Right forelimb (tissue), 1 donor: ENCODE measurements at places on chromosomes 7 and 10.

- peak; percentile 51 for DNase-seq
These were observed 9.5 kb downstream of the SEPHS1 start for GRCh38 chr10:13338390-13339110.

DNA sequence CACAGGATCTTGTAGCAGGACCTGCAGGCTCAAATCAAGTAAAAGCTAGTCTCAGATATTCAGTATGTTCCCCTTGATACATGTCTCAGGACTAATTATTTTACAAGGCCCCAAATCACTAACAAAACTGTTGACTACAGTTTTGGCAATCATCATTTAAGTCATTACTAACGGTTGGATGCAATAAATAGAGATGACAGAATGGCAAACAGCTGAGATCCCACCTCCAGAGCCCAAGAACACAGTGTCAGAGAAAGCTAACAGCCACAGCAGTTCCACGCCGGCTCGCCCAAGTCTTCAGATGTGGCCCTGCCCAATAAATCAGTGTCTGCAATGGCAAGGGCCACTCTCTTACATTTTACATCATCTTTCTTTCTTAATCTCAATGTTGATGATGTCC is 87.6 kb downstream of the CTBP2 start:
- DNase-seq, result no peak

- DNase-seq, result peak; percentile 73
These were observed 2.8 kb downstream of the SP8 start for GRCh38 chr7:20783700-20784387.

- DNase-seq, result peak; percentile 82
These were observed 126.0 kb downstream of the SKIDA1 start for GRCh38 chr10:21399392-21400035.

GRCh38 chr10:132585732-132586722 is 48.4 kb downstream of the INPP5A start:
- no peak for DNase-seq

- no peak for DNase-seq
These were observed 64.8 kb downstream of the SH3PXD2A start for GRCh38 chr10:103790580-103790979.

GRCh38 chr7:4835398-4836205 is 26.2 kb downstream of the PAPOLB start:
- no peak for DNase-seq
